ENCODE measurements at places on chromosomes 4 and X.
A peak's percentile ranks its signal among the peaks of the same experiment; 100 is the strongest.

- DNase-seq, result no peak
Measured at GRCh38 chr4:8725071-8725841, 132.7 kb downstream of the CPZ start.

- no peak for DNase-seq
Measured at GRCh38 chrX:57232658-57233360, 53.7 kb upstream of the FAAH2 start.

DNA sequence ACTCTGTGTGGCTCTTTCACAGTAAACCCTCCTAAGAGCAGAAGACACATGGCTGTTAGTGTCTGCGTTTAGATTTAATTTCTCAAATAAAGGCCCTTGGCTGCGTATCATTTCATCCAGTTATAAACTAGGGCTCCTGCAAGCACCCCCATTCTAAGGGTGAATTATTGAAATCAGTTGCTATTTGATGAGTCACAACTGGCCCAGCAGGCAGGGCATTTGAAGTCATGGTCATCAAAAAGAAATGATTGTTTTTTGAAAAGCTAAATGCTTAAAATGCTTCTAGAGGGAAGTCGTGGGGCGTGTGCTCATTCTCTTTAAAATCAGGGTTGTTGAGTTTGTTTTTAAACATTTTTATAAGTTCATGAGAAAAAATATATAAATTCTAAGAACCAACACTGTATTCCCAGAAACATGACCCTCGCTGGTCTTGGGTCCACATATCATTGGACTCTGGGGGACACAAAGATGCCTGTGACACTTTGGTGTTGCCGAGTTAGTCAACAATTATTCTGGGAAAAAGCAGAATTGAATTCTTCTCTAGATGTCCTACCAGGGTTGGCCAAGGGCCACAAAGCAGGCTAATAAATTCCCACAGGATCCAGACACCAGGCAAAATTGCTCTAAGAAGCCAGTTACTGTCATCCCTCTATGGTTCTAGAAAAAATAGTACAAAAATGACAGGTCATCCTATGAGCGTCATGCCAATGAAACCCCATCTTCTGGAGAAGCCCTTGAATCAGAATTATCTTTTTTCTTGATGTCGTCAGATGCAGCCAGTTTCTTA, 99.5 kb upstream of the MYOZ2 start:
- no peak for DNase-seq

- DNase-seq, result no peak
Measured at GRCh38 chrX:148681605-148682004, 181.2 kb downstream of the AFF2 start.

GRCh38 chr4:45072981-45073380, 346.6 kb upstream of the GNPDA2 start:
- no peak for DNase-seq

DNA sequence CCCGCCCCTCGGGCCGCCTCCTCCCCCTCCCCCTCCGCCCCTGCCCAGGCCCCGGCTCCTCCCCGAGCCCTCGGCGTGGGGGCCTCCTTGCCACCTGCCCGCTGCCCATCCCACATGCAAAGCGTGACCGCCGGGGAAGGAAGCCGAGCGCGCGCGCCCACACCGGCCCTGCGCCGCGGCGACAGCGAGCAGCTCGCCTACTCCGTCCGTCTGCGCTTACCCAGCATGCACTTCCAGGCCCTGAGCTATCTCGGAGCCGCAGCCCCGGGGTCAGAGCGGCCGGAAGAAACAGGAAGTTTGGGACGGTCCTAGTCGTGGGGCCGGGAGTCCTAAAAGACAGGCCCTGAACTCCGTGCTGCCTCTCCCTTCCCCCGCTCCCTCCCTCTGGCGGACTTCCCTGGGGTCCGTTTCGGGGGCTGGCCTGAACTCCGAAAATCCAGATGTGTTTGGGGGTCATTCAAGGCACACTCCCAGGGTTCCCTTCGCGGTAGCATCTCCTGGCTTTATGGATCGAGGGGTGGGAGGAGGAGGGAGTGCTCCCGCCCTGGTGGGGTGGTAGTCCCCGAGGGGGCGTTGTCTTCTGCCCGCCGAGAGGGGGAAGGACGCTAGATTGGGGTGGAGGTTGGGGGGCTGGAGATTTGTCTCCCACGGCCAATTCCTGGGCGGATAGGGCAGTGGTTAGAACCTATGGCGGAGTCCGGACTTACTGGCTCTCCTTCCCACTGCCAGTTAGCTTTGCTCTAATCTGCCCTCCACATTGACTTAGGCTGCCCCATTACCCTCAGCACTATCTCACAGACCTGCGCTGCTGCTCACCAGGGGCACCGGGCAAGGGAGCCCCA, 25.0 kb upstream of the BCORL1 start:
- peak; percentile 15 for DNase-seq

DNA sequence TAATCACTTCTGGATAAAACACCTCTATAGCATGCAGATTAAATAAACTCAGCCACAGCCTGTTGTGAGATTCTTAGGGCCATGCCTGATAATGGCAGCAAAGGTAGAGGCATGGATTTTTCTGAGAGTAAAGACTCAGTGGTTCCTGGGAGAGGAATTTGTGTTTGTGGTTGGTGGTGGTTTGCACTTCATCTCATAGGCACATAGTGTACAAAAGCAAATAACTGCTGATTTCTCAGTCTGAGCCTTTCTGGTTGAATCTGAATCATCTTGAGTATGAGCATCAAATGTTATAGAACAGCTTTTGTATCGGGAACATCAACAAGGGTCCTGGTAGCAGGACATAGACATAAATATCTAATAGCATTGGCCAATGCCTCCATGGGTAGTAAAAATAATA, 274.3 kb downstream of the FRMPD4 start:
- no peak for DNase-seq

DNA sequence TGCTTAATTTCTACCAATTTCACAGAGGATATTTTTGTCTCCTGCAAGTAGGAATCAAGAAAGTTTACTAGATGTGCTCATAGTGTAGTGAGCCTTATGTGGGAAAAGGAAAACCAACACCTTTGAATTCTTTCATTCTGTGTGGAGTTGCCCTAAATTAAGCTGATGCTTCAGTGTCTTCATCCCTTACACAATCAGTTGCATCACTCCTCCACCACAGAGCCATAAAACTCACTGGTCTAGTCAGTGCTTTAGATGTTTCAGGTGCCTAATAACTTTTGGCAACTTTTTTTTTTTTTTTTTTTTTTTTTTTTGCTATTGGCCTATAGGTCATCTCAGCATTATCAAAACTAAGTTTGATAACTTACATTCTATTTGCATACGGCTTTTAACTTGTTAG, 41.5 kb downstream of the HHIP start:
- DNase-seq, result no peak

DNA sequence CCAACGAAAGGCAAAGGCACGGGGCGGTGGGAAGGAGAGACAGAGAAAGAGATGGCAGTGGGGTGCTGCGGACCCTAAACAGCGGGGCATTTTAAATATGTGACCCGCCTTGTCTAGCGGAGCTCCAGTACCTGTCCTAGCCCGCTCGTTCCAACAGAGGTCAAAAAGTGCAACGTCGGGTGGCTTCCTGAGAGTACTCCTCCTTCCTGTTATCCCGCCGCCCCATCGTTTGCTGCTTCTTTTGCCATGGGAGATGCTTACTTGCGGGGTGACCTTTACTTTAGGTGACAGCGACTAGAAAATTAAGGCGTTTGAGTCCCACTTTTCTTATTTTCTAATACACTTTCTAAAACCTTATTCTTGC, 735 bp downstream of the NRK start:
- no peak for DNase-seq

GRCh38 chr4:84235126-84235944, 263.8 kb downstream of the NKX6-1 start:
- DNase-seq, result no peak

GRCh38 chr4:67327245-67328017, 217.9 kb downstream of the CENPC start:
- peak; percentile 13 for DNase-seq

GRCh38 chrX:103792916-103793544, 16.4 kb downstream of the PLP1 start:
- no peak for DNase-seq

DNA sequence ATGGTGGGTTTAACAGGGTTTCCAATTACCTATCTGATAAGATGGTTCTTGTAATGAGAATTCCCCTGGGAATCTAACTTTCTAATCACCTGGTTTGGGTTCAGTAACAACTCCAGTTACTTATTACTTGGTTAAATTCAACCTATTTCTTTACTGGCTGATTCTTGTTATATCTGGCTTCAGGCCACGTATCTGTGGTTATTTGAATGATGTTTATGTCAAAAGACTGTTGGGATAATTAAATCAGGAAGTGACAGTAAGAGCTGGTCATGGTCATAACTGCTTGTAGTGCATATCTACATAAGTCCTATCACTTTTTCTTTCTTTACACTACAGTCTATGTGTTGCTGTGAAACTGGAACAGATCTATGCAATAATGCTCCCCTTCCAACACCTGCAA, 108.1 kb downstream of the MID1 start:
- no peak for DNase-seq

DNA sequence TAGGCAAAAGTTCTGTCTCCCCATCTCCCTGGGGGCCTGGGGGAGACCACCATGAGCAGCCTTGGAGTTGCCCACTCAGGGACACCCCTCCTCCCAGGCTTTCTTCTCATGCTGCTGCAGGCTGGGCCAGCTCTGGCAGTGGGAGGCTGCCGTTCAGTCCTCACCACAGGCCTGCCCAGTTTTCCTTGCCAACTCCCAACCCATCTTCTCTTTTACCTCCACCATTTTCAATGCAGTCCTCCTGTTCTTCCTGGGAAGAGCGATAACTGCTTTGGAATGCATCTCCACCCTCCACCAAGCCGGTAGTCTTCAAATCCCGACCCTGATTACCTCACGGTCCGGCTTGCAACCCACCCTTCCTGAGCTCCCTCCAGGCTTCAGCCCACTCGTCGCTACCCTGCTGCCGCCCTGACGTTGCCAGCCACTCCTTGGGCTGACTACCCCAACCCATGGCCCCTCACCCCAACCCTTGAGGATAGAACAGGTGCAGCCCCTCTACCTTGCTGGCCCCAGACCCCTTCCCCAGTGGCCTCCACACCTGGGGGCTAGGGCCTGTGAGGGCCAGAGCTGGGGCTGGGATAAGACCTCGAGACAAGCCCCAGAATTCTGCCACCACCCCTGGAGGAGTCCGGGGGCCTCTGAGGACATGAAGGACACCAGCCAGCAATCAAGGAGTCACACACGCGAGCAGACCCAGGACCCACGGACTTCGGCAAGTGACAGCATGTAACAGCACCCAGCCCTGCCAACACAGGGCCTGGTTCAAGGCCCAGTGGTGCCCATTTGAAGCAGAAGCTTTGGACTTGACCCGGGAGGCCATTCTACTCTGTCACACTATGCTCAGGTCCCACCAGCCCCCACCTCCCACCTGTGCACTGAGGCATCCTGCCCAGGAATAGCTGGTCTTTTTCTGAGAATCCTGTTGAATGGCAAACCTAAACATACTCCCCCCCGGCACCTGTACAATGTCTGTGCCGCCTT, 9.2 kb downstream of the WDR1 start:
- no peak for DNase-seq

- no peak for DNase-seq
Measured at GRCh38 chrX:153903238-153903980, 1.1 kb upstream of the AVPR2 start.

GRCh38 chr4:151797131-151797530, 36.3 kb upstream of the GATB start:
- no peak for DNase-seq

GRCh38 chr4:33959519-33959918, 2284.8 kb downstream of the ARAP2 start:
- DNase-seq, result no peak

DNA sequence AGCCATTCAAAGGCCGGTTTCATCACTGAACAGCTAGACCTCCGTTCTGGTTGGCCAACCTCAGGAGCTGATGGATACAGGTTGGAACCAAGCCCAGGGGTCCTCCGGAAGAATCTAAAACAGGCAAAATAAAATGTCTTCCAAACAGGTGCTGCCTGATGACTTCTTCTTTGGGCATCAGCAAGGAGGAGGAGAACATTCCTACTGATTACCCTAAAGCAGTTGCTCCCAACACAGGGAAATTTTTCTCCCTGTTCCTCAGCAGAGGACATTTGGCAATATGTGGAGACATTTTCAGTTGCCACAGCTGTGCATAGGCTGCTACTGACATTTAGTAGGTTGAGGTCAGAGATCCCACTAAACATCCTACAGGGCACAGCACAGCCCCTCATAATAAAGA, 319.3 kb upstream of the PPARGC1A start:
- DNase-seq, result no peak

DNA sequence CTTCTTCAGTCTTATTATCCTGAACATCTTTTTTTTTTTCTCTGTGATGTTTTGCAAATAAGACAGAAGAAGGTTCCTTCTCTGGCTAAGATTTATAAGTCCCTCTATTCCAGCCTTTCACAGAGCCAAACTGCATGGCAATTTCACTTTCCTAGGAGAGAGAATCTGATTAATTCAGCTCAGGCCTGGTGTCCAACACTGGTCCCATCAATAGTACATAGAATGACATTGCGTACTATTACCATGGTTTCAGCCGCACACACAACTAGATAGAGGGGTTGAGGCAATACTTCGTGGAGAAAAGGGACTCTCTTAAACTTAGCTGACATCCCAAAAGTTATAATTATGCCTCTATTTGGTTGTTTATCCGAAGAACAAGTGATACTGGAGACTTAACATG, 18.5 kb downstream of the DCAF8L2 start:
- DNase-seq, result no peak

- DNase-seq, result no peak
Measured at GRCh38 chr4:148716431-148717052, 274.3 kb upstream of the NR3C2 start.

DNA sequence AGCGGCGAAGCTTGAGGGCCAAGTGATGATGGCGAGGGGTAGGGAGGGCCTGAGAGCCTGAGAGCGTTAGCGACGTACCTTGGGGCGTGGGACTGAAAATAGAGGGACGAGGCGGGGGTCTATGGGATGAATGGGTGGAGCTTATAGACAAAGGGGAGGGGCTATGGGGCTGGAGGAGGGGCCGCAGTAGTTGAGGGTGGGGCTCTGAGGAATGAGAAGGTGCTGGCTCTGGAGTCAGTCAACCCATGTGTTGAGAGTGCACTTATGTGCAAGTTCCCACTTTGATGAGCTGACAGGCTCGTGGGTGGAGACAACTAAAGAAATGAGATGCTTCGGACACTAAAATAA, 488 bp downstream of the TBC1D25 start:
- DNase-seq, result no peak

GRCh38 chr4:80422727-80423404, 87.3 kb downstream of the CFAP299 start:
- no peak for DNase-seq

- DNase-seq, result no peak
Measured at GRCh38 chr4:26141051-26141721, 179.6 kb upstream of the RBPJ start.

GRCh38 chr4:156939801-156940200, 31.8 kb downstream of the PDGFC start:
- no peak for DNase-seq

GRCh38 chr4:86497131-86497530, 97.0 kb upstream of the PTPN13 start:
- no peak for DNase-seq
